ENCODE measurements at places on chromosomes 5 and 9.

GRCh38 chr5:146799671-146800070 lies 78.9 kb downstream of the PPP2R2B start:
- DNase-seq, result no peak

- DNase-seq, result no peak
Observed at GRCh38 chr9:135488527-135488926, 8.9 kb downstream of the PPP1R26 start.

- no peak for DNase-seq
Observed at GRCh38 chr5:54981928-54982327, 3.5 kb downstream of the ESM1 start.

- DNase-seq, result no peak
Observed at GRCh38 chr5:17190242-17190778, 27.1 kb upstream of the BASP1 start.

DNA sequence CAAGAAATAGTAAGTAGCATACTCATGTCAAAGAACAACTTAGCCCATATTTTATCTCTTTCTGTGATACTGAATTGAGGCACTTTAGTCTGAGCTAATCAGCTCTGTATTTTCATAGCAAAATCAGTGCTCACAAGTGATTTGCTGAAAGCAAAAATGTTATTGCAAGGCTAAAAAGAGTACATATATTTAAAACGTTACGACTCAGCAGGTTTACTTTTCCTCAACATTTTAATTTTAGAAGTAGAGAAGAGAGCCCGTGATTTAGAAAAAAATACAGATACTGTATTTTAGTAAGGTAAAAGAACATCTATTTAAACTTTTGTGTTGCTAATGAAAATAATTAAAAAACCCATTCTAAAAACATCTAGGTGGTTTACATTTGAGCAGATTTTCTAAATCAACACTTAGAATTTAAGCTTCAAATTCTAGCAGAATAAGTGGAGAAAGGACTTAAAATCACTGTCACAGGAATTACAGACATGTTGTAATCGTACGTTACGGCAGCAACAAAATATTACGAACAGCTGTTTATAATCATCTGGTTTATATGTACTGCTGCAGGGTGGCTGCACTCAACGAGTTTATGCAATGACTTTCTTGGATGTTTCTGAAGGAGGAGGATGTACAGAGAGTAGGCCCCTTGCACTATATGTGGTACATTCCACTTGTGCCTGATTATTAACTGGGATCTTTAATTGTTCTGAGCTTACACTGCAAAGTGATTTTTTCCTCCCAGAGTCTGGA lies 20.1 kb downstream of the SREK1 start:
- no peak for DNase-seq

- DNase-seq, result peak; percentile 38
Observed at GRCh38 chr5:98454904-98455303, 318.6 kb upstream of the RGMB start.

- DNase-seq, result no peak
Observed at GRCh38 chr5:21688655-21689054, 1164.5 kb downstream of the CDH12 start.

GRCh38 chr5:42321785-42322184 lies 101.5 kb upstream of the GHR start:
- no peak for DNase-seq

DNA sequence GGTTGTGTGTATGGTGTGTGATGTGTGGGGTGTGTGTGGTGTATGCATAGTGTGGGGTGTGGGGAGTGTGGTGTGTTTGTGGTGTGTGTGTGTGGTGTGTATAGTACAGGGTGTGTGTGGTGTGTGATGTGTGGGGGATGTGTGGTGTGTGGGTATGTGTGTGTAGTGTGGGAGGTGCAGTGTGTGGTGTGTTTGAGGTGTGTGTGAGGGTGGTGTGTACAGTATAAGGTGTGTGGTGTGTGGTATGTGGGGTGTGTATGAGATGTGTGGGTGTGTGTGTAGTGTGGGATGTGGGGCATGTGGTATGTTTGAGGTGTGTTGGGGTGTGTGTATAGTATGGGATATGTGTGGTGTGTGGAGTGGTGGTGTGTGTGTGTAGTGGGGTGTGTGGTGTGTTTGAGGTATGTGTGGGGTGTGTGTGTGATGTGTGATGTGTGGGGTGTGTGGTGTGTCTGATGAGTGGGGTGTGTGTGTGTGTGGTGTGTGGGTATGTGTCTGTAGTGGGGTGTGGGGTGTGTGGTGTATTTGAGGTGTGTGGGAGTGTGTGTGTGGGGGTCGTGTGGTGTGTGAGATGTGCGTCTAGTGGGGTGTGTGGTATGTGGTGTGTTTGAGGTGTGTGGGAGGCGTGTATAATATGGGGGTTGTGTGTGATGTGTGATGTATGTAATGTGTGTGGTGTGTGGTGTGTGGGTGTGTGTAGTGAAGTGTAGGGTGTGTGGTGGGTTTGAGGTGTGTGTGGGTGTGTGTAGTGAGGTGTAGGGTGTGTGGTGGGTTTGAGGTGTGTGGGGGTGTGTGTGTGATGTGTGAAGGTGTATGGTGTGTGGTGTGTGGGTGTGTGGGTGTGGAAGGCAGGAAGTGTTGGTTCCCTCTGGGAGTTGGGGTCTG lies 8.6 kb downstream of the ECSCR start:
- peak; percentile 14 for DNase-seq

DNA sequence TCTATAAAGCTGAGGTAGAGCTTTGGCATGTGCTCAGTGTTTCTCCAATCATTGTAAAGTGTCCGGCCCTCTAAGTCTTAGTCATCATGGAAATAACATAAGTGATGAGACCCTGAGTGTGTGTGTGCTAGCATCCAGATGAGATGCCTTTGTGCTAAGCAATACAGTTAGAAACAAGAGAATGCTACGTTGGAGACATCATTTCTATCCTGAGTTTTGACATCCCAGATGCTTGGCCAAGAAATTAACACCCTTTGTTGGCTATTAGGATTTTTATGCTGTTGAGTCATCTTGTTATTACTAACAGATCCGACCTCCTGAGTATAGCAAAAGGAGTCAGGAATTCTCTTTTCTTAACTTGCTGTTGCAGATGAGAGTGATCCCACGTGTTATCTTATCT lies 508.0 kb downstream of the GADD45G start:
- no peak for DNase-seq

DNA sequence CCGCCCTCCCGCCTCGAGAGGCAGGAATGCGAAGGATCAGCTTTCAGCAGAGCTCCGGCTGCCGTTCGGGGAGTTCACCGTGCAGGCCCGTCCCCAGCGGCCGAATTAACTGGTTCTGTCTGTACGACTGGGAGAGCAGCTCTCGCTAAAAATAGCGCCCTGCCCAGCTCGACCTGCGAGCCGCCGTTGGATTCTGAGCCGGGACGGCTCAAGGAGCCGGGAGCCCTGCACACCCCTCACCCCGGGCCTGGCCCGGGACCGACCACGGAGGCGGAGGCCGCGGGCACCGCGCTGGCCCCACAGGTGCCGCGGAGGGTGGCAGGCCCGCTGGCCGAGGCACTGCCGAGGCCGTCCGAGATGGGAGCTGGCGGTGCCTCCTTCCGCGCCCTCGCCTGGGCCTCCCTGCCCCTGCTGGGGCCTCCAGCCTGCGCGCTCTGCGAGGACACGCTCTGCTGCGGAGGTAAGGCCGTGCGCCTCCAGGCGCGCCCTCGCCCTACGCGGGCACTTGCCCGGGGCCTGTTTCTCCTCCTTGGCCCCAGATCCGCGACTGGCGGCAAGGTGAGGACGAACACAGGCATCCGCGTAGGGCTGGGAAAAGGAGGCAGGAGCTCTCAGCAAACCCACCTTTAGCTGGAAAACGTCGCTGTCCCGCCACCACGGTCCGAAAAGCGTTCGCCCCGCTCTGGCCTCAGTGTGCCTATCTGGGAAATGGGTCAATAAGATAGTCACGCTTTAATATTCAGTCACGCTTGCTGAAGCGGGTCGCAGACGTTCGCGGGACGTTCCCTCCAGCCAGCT lies 53.1 kb upstream of the DAB2IP start:
- DNase-seq, result no peak

GRCh38 chr5:176180339-176180738 lies 57.9 kb upstream of the SIMC1 start:
- DNase-seq, result no peak

- no peak for DNase-seq
Observed at GRCh38 chr5:126969548-126969947, 60.8 kb downstream of the MARCHF3 start.

DNA sequence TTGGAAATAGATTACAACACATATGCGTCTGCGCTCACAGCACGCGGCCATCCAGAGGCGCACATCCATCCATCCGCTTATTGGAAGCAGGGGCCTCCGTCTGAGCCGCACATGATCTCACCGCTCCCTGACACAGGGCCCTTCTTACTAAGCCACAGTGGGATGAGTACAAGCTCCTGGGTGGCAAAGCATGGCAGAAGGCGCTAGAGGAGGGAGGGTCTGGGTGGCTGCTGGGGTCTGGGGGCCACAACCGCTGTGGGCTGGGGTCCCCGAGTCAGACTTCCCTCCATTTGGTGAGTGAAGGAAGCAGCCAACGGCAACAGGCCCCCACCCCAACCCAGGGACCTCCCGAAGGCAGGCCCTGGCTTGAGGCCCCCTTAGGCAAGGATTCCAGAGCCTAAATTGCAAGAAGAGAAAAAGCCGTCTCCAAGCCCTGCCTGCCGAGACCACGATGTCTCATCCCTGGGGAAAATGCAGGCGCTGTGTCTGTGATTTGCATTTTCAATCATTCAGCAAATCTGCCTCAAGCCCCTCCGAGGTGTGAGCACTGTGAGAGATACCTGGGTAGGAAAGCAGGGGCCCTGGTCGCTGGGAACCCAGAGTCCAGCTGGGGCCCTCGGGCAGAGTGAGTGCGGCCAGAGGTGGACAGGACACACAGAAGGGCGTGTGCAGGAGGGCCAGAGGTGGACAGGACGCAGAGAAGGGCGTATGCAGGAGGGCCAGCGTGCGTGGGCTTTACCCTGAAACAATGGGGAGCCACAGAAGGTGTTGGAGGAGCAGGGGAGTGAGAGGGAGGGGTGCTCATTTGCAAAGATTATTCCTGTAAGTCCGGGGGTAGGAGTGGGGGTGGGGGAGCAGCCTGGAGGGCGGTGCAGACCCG lies 135.7 kb downstream of the OLFM1 start:
- no peak for DNase-seq

DNA sequence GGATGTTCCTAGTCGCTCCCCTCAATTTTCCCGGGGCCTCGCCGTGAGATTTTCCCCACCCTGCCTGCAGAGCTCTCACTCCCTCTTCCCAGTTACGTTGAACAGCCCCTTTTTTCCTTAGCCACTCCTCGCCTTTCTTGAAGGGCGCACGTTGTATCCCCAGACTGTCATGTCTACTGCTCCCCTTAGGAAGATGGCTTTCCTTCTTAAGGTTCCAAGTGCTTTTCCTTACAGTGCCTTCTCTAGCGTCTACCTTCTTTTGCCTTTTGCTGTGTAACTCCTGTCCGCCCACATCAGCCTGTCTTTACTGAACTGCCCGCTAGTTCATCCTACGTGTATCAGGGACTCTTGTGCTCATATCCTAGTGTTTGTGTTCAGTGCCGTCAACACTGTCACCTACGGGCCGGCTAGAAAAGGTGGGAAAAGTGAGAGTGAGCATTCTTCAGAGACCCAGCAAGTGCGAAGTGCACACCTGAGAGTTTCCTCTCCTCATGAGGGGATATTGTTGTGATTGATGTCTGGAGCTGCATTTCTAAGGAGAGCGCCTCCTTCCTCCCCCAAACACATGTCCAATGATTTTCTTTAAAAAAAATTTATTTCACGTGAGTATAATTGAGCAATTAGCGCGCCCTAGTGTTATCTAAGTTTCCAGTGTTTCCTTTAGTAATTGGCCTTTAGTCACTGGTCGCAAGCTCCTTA lies 764 bp downstream of the CAMLG start:
- DNase-seq, result peak; percentile 49

DNA sequence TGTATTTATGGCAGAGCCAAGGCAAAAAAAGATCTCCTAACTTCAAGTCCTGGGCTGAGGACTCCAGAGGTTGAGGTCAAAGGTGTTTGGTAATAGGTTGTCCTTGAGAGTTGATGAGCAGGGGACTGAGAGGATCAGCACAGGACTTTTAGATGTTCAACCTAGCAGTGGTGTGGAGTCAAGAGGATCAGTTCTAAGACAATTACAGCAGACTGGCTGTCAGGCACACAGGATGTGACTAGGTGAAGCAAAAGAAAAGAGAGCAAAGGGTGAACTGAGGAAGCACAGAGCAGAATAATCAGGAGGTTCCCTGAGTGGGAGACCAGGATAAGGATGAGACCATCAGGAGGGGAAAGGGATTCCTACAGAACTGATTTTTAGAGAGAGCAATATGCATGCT lies 10.9 kb downstream of the GZMA start:
- no peak for DNase-seq
